Foreskin fibroblast (primary cell): ENCODE measurements at places on chromosomes 13 and 19.

DNA sequence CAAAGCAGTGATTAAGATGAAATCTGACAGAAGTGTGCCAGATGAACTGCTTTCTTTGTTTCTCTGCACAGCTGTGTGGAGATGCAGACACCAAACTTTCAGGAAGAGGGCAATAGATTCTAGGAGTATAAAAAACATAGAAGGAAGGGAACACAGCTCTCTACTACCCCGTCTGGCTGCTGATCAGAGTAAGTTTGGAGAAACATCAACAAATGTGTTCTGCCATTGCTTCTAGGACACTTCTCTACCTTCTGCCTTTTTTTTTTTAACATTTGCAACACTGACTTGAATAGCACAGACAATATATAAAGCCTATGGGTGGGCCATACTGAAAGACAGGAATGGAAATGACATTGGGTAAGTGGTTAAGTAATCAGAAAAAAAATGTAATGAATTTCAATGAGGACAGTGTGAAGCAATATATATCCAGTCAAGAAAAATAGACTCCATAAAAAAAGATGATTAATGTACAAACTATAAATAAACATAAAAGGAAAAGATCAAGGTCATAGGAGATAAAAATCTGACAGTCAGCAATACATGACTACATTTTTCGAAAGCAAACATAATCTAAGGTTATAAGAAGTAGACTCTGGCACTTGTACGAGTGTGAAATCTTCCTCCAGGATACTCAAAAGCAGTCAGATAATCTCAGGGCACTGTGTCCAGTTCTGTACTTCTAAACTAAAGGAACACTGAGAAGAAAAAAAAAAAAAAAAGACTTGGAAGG is 21.4 kb downstream of the NUFIP1 start:
- DNase-seq, result peak; percentile 39

DNA sequence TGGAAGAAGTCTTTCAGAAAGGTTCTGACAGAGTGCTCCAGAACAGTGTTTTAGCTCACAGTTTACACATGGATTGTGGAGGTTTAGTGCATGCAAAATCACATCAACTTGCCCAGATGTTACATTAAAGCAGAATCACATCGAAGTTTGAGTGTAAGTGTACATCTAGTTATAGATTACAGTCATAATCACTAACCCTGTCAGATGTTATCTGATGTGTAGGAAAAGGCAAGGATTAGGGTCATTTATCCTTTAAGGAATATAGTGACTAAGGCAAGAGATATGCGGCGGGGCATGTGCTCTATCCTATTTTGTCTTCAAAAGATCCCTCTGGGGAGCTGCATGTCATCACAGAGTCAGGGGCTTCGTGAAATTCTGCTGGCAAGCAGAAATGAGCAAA is 66.9 kb downstream of the CYSLTR2 start:
- DNase-seq, result no peak

GRCh38 chr19:35399231-35399630 is 28.4 kb downstream of the GPR42 start:
- DNase-seq, result no peak

DNA sequence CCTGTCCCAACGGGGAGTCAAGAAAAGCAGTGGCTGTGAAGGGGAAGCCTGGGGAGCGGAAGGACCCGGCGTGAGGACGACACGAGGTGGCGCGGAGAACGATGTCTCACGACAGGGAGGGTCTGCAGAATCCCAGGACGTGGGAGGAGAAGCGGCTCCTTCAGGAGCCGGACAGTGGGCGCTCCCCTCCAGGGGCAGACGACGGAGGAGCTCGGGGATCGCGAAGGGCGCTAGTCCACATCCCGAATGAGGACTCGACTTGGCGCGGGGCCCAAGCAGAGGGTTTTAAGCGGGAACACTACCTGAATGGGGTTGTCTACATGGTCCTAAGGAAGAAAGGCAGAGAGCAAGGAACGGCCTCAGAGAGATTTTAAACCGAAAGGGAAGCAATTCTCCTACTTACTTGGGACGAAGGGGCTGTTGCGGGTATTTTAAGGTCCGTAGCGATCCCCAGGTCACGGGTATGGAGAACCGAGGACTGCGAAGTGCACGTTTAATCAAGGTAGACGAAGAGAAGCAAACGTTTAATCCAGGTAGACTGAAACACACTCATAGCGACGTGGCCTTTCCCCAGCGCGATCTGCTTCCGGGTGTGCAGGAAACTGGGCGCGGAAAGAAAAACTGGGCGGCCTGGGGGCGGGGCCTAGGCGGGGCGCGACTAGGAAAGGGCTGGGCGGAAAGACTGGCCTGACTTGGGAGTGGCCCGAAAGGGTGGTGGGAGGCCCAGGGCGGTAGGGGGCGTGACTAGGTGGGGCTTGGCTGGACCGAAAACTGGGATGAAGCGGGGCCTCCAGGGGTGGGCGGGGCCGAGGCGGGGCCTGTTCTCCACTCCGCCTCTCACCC is at the start of gene ZNF841:
ZNF841 (minus strand) TSS at position 594 of the 843 bp plus-strand sequence. CDS start 10,964 bp downstream, outside the sequence.
- DNase-seq, result peak; percentile 98

GRCh38 chr19:5321851-5322681 is 18.5 kb downstream of the PTPRS start:
- no peak for DNase-seq

DNA sequence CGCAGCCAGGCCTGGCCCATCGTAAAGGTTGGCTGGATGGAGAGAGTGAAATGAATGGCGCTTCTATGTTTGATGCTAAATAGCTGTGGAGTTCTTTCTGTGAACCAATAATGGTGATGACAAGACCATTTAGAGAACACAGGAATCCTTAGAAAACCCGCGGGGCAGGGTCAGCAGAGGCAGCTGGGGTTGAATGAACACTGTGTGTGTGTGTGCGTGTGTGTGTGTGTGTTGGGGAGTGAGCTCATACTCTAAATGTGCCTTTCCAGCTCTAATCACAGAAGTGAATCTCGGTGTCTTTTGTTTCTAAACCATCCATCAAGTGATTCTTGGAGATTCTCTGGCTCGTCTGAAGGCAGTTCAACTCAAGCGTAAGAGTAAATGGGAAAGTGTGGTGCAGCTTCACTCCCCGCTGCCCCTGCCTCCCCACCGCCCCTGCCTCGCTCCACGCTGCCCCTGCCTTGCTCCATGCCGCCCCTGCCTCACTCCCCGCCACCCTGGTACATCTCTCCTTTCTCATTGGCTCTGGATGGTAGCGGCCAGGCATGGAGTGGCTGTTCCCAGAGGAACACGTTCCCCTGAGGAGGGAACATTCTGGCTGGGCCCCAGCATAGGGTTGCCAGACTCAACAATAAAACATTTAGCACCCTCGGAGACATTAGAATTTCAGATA is 21.2 kb downstream of the TMPRSS9 start:
- peak; percentile 41 for DNase-seq

DNA sequence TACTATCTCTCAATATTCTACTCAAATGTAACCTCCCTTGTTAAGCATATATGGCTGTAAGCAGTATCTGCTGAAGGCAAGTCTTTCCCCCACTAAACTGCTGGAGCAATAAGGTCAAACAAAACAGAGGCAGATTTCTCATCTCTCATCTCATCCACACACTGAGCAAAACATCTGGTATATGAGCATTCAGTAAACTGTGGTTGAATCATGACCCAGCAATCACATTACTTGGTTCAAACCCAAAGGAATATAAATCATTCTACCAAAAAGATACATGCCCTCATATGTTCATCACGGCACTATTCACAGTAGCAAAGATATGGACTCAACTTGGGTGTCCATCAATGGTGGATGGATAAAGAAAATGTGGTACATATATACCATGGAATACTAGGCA is 344.4 kb downstream of the SUCLA2 start:
- peak; percentile 34 for DNase-seq

DNA sequence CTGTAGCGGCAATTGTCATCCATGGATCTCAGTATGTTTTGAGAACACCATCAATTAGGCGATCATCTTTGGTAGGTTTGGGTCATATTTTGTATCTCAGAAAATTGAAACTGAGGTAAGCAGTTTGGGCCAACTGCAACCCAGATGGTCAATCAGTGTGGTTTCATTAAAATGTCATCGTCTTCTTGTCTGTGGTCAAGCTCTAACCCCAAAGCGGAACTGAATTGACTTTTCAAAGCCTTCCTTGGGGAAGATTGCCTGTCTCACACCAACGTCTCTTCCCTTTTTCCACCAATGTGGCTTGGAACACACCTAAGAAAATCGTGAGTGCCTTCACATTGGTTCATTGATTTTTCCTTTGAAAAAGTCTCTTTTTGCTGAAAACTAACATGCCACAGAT is 56.3 kb upstream of the UBAC2 start:
- no peak for DNase-seq

DNA sequence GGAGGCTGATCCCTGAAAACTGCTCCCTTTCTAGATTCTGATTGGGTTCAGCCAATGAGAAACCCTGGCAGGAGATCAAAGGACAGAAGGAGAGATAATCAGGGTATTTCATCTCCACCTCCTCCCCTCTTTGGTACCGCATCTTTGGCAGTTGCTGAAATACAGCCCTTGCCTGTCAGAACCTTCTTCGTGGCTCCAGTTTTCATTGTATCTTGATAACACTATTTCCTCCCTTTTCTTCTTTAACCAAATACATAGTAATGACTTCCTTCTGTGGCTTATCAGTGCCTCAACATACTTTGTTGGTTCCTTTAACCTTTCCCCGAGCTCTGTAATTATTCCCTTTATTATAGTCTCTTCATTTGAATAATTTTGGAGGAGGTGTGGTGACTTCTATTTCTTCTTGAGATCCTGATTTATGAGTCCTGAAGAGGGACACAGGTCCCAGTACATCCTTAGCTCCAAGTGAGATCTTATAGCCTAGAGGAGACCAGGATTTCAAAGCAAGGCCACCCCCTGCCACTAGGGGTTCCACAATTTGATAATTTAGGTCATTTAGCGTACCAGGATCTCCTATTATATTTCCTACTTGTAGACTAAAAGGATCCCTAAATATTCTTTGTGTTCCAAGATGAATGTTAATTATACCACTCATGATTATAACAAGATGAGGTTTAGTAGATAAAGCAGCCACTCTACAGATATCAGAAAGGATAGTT is 98.0 kb downstream of the EDNRB start:
- no peak for DNase-seq

GRCh38 chr19:32863841-32864240 is 5.7 kb downstream of the SLC7A9 start:
- no peak for DNase-seq

DNA sequence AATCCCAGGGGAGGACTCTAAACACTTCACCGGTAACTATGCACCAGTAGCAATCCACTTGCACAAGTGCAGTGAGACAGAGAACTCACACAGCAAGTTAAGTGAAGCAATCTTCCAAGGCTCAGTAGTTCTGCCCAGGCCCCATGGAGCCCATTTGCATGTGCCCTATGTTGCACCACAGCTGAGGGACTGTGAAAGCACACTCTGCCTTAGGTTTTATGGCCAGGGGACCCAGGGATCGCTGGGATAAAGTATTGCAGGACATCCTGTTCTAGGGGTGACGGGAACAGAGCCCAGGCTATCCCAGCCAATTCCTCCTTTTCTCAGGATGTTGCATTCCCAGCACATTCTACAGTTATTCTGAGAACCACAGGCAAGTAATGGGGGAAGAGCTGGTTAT is 6.0 kb upstream of the AMER2 start:
- no peak for DNase-seq

GRCh38 chr19:8699908-8700307 is 1.3 kb upstream of the ACTL9 start:
- no peak for DNase-seq

DNA sequence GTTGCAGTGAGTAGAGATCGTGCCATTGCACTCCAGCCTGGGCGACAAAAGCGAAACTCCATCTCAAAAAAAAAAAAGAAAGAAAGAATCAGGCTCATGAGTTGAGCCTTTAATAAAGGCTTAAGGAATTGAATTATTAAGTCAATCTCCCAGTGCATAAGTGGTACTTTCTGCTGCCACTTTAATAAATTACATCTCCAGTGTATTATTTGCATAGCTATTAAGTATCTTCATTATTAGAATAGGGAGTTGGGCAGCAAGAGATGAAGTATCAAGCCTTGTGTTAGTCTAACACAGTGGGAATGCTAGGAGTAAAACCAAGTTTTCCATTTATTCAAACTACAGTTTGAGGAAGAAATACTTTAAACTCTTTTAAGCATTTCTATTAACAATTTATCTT is 15.6 kb upstream of the FAM124A start:
- no peak for DNase-seq

GRCh38 chr13:29902632-29903305 is 52.4 kb upstream of the UBL3 start:
- DNase-seq, result no peak

- DNase-seq, result peak; percentile 95
Measured at GRCh38 chr19:55209693-55210472, 582 bp upstream of the PTPRH start.

DNA sequence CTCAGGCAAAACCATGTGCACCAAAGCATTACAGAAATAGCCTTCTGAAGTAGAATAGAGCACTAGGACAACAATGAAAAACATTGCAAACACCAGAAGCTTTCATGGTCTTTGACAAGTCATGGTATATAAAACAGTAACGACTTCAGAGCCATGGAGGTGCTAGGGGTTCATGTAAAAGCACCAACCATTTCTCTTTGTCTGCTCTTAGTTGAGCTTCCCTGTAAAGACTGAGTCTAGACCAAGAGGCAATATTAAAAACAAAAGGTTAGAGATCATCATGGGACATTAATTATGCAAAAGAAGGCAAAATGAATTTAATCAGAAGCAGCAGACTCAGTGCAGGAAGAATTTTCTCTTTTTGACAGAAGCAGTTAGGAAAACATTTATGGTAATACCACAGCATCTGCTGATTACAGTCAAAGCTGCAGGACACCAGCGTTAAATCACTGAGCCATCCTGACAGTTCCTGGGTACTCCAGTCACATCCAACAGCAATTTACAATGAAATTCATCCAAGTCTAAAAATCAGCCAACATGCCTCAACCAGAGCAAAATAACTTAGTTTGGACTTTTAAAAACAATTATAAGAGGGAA is 476.8 kb downstream of the DIAPH3 start:
- DNase-seq, result no peak

- DNase-seq, result no peak
Measured at GRCh38 chr13:23212671-23213070, 31.9 kb downstream of the SGCG start.

DNA sequence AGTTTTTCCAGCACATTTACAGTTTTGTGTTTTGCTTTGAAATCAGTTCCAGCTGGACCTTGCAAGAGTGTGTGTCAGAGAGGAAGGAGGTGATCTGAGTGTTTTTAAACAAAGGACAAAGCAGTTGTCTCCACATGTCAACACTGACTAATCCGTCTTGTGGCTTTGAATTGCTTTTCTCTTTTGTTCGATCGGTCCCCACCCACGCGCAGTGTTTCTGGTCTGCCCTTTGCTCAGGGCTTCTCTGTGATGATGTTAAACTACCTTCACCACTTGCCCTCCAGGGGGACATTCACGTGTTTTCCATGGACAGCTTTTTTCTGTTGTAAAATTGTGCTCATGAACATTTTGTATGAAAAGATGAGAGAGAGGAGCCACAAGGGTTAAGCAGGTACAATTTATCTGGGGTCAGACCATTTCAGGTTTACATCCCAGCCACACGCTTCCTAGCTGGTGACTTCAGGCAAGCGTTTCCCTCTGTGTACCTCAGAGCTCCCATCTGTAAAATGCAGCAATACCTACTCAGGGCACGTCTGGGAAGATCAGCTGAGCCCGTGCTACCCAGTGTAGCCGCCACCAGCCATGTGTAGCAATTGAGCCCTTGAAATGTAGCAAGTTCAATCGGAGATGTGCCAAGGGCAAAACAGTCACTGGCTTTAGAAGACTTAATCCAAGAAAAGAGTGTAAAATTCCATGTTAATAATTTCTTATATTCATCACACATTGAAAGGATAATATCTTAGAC is 13.5 kb upstream of the PLA2G4C start:
- peak; percentile 89 for DNase-seq
